ENCODE measurements at places on chromosomes 4 and X. TPM values are rescaled to one million over a fixed set of nuclear protein-coding genes. Genes with fewer than 3 reads are reported as not detected.

- no peak for DNase-seq
Measured at GRCh38 chr4:121273191-121273590, 107.6 kb downstream of the QRFPR start.

DNA sequence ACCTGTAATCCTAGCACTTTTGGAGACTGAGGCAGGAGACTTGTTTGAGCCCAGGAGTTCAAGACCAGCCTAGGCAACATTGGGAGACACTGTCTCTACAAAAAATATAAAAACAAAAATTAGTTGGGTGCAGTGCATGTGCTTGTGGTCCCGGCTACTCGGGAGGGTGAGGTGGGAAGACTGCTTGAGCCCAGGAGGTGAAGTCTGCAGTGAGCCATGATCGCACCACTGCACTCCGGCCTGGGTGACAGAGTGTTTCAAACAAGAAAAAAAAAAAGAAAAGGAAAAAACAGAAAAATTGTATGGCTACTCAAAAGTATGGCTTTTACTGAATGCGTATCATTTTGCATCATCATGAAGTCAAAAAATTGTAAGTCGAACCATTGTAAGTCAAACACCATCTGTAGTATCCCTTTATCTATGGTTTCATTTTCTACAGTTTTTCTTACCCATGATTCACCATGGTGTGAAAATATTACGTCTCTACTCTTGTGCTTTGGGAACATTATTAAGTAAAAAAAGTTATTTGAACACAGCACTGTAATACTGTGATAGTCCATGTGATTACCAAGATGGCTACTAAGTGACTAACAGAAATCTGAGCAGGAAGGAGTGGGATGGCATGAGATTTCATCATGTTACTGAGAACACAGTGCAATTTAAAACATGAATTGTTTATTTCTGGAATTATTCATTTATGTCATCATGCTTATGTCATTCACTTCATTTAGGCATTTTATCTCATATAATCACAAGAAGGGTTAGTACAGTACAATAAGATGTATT is 26.5 kb upstream of the MANBA start:
- peak; percentile 73 for DNase-seq

DNA sequence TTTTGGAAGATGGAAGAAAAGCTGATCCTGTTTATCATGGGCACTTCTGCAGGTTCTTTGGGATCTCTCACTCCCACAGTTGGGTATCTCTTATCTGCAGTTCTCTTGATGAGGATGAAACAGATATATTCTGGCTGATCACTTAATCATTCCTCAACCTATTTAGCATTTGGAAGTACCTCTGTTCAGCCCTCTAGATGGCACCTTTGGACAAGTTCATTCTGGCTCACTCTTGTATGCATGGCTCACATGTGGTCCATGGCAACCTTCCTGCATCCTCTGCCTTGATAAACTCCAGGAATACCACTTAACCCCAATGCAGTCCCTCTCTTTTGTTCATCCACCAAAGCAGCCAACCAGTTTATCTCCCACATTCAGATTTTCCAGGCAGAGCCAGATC is 74.2 kb downstream of the SMARCA5 start:
- DNase-seq: no peak

GRCh38 chr4:133320576-133321170 is 171.6 kb downstream of the PCDH10 start:
- peak; percentile 57 for DNase-seq

- no peak for DNase-seq
Measured at GRCh38 chr4:129972257-129972656, 876.3 kb downstream of the C4orf33 start.

GRCh38 chr4:81808011-81808672 is 336.4 kb upstream of the RASGEF1B start:
- no peak for DNase-seq

GRCh38 chrX:2501559-2502102 is 855 bp upstream of the DHRSX start:
- no peak for DNase-seq

DNA sequence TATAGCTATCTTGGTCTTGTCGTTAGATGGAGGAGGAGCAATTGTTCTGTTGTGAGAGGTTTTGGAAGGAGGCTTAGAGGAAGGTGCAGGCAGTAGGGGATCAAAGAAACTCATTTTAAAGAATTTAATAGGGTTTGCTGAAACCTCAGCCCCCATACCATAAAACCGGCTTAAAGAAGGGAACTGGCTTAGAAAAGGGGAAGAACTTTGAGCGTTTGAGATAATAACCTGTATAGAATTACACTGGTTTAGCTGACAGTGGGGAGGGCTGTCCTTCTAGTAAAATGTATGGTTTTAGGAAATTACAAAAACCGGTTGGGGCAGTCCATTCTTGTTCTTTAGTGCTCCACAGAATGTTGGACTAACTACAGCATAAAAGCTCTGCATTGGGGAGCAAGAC is 128.1 kb downstream of the KDM6A start:
- no peak for DNase-seq

DNA sequence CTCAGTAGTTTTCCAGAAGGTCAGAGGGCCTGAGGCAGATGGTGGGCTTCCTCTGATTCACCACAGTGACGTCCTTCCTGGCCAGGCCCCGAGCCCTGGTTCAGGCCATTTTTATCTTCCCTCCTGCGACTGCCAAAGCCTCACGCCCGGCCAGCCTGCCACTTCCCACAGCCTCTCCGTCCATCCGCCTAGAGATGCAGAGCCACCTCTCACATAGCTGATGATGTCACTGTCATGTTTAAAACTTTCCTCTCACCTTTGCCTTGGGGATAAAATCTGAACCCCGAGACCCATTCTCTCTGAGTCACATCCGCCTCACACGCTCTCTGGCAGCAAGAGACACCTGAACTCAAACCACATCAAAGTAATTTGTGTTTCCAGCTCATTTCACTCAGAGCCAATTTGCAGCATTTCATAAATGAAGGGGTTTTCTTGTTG is 175.3 kb downstream of the QDPR start:
- DNase-seq: peak; percentile 52

- DNase-seq: no peak
Measured at GRCh38 chr4:5114950-5115349, 63.7 kb downstream of the STK32B start.

CXCL9 gene
- total RNA-seq: not detected

PKD2 gene
- total RNA-seq: 27.1 TPM

PRRG1 gene
- total RNA-seq: 13.4 TPM

FGB gene
- total RNA-seq: 1.9 TPM

HTR2C gene
- 0.04 TPM for total RNA-seq

KLHL8 gene
- total RNA-seq: 3.8 TPM

ERAS gene
- total RNA-seq: not detected
